Stimulated activated CD4-positive, alpha-beta T cell treated with anti-CD3 and anti-CD28 coated beads, Interleukin-12 subunit alpha, Interleukin-12 subunit beta, amount 100 ng/mL, for 48 hours (primary cell): ENCODE measurements at places on chromosomes 13 and 19.

DNA sequence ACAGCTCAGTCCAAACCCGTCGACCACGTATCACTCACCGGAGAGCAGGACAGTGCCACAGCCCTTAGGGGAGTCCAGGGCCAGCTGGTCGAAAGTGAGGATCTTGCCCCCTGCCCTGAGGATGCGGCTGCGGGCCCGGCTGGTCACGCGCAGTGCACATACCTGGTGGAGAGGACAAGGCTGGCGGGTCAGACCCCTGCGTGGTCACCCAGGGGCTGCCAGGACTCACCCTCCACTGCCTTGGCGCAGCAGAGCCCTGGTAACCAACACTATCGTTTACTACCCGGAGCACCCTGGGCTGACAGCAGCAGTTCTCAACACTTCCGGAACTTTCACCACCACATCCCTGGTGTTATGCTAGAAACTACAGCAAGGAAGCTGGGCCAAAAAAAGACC lies 1.2 kb upstream of the FAM83E start:
- no peak for DNase-seq

- no peak for DNase-seq
Observed at GRCh38 chr19:7533281-7533885, 2.1 kb upstream of the PNPLA6 start.

DNA sequence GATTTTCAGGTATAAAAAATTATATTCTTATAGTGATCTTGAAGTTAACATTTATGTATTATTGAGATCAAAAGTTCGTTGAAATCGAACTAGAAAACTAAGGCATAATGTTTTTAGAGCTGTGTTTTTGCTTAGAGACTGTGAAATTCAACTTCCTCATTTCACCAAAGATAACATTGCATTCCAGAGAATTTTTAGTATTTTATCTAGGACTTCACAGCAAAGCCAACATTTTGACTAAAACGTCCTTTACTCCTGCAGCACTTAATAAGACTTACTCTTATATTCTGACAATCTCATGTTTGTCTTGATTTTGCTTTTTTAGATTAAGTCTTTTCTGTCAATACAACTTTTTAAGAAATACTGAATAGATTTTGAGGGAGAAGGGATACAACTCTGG lies 4.7 kb downstream of the KCTD4 start:
- DNase-seq, result no peak

DNA sequence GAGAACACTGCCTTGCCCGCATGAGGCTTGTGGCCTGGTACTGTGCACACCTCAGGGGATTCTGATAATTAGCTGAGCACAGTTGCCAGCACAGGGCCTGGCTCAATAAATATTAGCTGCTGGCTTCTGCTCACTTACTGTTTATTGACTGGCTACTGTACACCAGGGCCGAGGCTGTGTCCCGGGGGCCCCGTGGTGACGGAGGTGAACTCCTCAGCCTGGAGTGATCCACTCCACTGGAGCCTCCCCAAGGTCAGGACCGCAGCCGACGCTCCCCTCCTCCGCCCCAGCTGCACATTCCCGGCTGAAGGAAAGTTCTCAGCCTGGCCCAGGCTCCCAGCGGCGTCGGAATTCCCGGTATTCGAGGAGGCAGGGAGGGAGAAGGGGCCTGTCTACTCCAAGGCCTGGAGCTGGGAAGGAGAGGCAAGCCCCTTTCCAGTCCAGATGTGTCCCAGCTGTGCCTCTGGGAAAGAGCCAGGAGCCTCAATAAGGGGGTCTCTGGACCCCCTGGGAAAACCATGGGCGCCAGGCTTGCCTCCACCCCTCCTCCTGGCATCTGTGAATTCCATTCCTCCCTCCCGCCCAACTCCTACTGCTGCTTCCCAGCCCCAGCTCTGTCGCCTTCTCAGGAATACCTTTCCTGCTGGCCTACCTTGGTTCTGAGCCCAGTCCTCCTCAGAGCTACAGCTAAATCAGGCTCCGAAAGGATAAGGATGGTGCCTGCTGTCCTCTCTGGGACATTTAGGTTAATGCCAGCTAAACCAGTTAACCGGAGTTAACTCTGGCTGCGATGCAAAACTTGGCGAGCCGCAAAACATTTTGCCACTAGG lies 7.3 kb downstream of the RPS16 start:
- no peak for DNase-seq

DNA sequence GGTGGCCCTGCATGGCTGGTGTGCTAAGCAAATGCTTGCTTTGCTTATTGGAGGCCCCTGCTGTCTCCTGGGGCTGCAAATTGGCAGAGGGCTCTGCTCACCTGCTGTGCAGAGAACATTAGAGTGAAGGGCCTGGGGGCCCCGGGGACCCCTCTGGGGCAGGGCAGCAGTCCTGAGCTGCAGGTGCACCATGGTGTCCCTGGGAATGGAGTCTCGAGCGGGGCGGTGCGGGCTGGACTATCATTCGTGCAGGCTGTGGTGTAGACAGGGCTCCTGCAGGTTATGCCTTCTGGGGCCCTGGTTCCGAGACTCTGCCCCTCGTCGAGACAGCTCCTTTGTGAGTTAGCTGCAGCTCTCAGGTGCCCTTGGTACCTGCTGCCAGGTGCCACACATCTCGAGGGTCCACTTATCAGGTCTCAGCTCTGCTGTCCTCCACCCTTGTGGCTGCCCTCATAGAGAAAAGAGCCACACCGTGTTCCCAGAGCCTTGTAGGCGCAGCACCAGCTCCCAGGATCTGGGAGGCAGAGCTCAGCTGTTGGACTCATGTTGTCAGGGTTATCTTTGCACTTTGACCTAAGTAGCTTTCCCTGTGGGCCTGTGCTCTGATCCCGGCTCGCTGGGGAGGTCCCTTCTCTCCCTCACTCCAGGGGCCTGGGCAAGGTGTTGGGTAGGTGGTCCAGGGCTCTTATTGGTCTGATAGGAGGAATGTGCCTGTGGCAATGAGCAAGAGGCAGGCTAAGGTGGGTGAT lies 58.0 kb upstream of the ZNF536 start:
- no peak for DNase-seq

DNA sequence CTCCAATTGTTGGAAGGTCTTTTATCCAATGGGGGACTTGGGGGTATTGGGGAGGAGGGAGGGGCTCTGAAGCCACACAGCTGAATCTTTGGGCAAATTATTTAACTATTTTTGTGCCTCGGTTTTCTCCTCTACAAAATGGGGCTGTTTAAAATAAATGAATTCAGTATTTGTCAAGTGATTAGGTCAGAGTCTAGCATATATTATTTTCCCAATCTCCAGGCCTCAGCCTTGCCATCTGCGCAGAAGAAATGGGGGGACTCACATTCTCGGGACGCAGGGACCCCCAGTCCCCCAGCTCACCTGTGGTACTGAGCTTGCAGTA lies 1.5 kb downstream of the TLE5 start:
- no peak for DNase-seq

- no peak for DNase-seq
Observed at GRCh38 chr19:18904334-18905057, 8.5 kb upstream of the CERS1 start.

GRCh38 chr19:39680593-39680992 lies 23.7 kb upstream of the LGALS14 start:
- DNase-seq, result no peak

GRCh38 chr13:112902669-112903068 lies 66.3 kb upstream of the MCF2L start:
- no peak for DNase-seq

GRCh38 chr13:32107474-32107873 lies 75.9 kb downstream of the FRY start:
- no peak for DNase-seq

DNA sequence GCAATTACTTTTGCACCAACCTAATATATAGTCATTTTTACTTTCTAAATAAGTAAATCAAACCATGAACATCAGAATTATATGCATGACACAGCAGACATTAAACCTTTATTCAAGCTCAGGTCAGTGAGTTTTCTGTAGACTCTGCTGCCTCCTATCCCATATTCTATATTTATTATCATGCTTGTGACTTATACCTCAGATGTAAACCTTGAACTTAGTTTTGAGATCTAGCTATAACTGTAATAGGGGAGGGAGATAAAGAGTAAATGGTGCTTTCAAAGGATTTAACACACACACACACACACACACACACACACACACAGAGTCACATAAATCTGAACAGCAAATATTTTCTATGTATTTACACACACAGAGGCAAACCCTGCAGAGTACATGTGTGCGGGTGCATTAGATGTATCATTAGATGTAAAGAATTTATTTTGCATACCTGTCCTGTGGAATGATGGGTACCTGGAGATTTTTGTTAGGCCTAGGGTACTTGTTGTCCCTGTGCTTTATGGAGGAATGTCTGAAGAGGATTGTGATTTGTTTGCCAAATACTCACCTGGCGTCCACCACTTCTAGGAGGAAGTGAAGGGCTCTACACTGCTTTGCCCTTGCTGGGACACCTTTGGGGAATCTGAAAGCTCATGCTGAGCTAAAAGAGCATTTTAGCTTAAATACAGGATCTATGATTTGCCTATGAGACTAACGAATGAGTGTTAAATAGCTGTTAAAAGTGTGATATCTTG lies 521.9 kb downstream of the KLF5 start:
- DNase-seq, result no peak

- DNase-seq, result no peak
Observed at GRCh38 chr13:76733671-76734070, 152.5 kb downstream of the KCTD12 start.

GRCh38 chr19:28968721-28969120 lies 244.2 kb downstream of the UQCRFS1 start:
- DNase-seq, result no peak

DNA sequence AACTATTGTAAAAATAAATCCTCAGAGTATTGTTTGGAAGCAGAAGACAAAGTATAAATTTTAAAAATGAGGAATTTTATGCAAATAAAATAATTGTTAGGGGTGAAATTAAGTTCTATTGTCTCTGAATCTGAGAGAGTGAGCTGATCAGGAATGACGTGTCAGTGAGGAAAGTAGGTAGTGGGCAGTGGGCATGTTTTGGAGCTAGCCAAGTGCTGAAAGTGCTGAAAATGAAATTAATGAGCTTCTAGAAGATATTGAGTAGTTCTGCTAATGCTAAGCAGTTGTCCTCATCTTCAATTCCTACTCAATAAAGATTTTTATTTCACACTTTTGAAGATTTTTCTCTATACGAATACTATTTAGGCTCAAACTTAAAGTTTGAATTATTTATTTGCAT lies 1167.8 kb upstream of the PCDH20 start:
- DNase-seq, result no peak

DNA sequence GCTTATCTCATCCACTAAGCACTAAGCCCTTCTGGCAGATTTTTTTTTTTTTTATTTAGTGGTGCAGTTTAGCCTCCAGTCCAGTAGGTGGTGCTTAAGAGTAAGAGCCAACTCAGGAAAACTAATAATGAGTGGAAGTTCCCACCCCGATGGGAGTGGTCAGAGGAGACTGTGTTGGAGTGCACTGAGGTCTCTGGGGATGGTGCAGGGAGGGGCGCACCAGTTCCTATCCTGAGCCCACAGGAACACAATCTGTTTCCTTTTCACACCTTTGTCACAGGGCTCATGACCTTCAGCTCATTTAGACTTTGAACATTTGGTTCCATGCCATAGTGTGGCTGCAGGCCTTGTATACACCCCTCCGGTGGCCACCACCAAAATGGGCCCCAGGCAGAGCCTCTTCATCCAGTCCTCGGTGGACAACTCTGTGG lies 367.4 kb downstream of the SPRY2 start:
- DNase-seq, result no peak

DNA sequence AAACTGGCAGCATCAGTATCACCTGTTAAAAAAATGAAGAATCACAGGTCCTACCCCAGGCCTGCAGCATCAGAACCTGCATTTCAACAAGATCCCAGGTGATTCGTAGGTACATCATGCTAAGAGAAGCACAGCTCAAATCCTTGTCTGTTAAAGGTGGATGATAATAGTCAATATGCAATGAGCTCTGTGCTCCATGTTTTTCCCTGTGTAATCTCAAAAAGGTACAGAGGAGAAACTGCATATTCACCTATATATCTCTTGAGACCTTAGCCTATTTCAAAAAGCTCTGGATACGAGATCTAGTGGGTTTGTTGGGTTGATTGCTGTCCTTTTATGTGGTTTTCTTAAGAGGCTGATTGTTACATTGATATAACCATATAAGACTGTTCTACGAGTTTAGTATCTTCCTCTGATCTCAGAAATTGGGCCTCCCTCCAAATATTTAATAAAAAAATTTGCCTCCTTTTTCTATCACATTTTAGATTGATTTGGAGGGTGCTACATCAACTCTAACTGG lies 148.9 kb downstream of the DCT start:
- no peak for DNase-seq

DNA sequence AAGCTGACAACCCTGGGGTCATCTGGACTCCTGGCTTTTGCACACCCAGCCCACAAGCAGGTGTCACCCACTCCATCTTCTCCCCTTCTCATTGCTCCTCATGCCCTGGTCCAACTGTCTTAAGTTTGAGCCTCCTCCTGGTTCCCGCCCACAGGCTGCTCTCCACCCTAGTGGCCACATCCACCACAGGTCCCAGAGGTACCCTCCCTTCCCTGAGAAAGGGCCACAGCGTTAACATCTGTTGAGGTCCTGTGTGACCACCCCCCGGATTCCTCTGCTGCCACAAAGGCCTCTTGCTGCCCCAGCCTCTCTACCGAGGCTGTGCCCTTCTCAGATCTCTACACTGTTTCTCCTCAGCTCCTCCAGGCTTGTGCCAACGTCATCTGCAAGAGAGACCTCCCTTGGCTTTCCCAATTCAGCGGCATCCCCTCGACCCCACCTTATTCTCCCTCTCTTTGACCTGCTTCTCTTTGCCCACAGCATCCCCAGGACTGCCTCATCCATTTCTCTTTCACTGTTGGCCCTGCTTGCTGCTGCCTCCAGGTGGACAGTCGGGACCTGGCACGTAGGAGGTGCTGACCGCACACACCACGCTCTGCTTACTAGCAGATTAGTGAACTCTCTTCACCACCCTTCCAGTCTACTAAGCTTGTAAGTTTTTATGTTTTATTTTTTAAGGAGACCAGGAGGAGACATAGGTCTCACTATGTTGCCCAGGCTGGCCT lies 33.3 kb downstream of the SUGP2 start:
- no peak for DNase-seq

GRCh38 chr19:49132974-49133609 lies 13.7 kb downstream of the PPFIA3 start:
- DNase-seq, result no peak

DNA sequence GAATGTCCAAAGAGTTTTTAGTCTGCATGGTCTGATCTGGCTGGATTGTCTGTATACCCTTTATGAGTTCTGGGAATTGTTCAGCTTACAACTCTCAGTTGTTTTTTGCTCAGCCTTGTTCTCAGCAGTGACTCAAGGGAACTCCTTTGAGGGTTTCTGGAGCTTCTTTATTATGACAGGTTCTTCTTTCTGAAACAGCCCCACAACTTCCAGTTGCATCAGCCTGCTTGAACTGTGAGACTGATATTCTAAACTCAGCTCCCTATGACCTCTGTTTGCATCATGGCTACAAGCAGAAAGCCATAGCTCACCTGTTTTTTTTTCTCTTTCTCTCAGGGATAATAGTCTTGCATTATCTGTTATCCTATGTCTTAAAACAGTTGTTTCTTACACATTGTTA lies 85.0 kb downstream of the TDRD3 start:
- no peak for DNase-seq

DNA sequence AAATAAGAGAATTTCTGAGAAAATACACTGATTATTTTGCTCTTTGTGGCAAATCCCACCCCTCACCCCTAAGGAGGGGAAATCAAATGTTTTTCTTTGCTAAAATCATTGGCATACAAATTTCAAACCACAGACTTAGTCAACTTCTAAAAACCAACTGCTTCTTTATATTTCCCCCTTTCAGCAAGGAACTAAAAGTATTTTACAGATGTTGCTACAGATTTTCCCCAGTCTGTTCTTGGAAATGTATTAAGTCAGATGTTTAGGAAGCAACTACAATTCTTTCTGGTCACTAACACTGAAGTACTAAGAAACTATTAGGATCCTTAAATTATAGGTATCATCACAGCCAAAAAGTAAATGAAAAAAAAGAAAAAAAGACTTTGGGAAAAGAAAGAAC lies 6.9 kb downstream of the MTMR6 start:
- DNase-seq, result no peak
